ENCODE measurements at places on chromosomes 1 and 21.

GRCh38 chr1:154410185-154410827, 5.2 kb downstream of the IL6R start:
- DNase-seq: no peak

- no peak for DNase-seq
Measured at GRCh38 chr1:44146536-44147361, 5.3 kb upstream of the KLF18 start.

DNA sequence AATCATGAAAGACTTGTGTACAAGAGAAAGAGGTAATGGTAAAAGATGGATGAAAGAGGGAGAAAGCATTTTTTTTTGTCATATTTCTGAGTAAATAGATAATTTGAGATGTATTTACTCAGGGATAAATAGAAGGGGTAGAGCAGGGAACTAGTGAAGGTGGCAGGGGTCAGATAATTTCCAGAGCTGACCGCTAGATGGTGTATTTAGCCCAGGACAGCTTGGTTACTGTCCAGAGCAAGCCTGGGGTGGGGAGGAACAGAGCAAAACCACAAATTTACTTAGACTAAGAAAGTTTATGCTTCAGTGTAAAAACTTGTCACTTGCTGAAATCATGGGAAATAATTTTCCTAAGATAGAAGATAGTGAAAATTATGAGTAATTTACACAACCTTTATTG, 91.5 kb downstream of the XCL2 start:
- DNase-seq: no peak

GRCh38 chr1:232040260-232040659, 413.7 kb downstream of the DISC1 start:
- DNase-seq: no peak

- no peak for DNase-seq
Measured at GRCh38 chr1:119046429-119046784, 58.3 kb upstream of the TBX15 start.

- no peak for DNase-seq
Measured at GRCh38 chr1:20470194-20470593, 15.8 kb downstream of the CAMK2N1 start.

DNA sequence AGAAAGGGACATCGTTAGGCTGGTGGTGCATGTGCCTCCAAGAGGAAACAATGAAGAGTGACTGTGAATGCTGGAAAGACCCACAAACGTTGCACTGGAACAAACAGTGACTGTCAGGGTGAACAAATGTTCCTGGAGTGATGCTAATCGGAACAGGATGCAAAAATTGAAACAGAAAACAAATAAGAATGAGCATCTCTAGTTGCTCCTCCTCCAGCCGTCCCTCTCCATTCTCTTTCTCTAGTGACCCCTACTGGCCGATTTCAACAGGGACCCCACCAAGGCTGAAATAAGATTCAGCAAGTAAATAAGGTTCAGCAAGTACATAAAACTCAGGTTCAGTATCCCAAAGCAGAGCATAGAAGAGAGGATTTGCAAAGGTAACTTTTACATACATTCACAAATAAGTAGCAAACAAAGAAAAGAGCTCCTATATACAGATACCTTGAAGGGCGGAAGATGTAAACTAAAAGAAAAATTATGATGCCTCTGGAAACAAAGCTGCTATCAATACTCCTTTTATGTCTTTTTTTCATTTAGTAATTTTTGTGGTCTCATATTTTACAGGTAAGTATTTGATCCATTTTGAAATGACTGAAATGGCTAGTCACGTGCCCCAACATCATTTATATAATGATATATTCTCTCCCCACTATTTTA, 836.1 kb upstream of the ADAMTS5 start:
- no peak for DNase-seq

- no peak for DNase-seq
Measured at GRCh38 chr1:81706650-81707435, 93.9 kb upstream of the ADGRL2 start.

GRCh38 chr21:45048026-45048698, 26.2 kb upstream of the ADARB1 start:
- DNase-seq: no peak

DNA sequence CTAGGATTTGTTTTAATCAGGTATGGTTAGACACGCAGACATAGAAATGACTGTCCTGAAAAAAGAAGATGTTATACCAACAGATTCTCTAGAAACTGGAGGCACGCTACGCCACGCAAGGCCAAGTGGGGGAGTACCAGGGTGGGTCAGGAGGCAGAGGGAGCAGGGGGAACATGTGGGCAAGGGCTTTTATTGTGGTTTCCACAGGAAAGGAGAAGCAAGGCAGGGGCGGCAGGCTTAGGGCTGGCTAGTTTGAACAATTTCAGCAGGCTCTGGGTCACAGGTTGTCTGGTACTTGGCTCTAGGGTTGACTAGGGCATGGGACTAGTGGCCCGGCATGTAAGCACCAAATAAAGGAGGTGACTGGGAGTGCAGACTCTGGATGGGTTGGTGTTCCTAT, 7.2 kb downstream of the MTARC2 start:
- DNase-seq: no peak

All from activated CD4-positive, alpha-beta T cell treated with anti-CD3 and anti-CD28 coated beads for 24 hours (primary cell).